Tibial nerve (tissue), 4 donors: ENCODE measurements at places on chromosomes 2 and 18. TPM values are rescaled to one million over a fixed set of nuclear protein-coding genes. Genes with fewer than 3 reads are reported as not detected.

- DNase-seq = no peak
These were observed 9.5 kb downstream of the COPS7B start for GRCh38 chr2:231795525-231796327.

The ITGB6 gene
- not detected for total RNA-seq

GRCh38 chr2:22375096-22375495, 1009.9 kb upstream of the KLHL29 start:
- no peak for DNase-seq

DNA sequence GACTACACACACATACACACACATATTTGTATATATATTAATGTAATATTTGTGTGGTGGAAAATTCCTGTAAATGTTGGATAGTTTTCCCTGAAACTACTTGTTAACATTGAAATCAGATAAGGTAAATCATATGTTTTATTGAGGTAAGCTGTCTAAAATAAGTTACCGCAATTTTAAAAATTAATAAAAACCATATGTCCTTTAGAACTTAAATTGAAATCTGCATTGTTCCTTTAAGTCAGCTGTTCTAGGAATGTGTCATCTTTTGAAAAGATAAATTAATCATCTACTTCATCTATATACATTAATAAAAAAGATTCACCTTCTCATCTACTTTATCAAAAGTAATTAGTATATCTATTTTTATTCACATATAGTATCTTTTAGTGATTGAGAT, 102.0 kb downstream of the CSRNP3 start:
- DNase-seq = no peak

- no peak for DNase-seq
These were observed 8.3 kb upstream of the TMEM131 start for GRCh38 chr2:98004047-98004446.

DNA sequence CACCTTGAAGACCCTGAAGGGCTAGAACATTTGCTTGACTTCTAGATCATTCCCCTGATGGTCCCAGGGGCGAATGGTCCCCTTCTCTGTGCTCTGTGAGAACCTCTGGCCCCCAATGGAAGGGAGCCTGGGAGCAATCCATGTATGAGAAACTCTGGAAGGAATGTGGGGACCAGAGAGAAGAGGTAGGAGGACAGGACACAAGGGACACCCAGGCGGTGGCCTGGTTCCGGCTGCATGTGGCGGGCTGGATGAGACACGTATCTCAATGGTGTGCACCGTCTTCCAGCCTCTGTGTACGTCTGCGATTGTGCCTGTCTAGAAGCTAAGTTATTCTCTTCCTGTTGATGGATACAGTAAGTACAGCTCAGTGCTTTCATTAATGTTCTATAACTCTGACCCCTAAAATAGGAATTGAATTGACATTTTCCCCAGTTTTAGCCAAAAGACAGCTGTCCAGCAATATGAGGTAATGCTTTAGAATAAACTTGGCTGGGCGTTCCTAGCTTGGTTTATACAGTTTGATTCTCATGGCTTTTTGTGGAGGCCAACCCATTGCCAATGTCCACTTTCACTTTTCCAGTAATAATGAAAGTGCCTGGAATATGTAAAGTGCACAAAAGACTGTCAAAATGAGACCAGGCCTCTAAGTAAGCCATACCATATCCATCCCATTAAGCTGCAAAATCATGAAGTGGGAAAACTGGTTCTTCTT, 30.1 kb upstream of the COPS8 start:
- DNase-seq = no peak

DNA sequence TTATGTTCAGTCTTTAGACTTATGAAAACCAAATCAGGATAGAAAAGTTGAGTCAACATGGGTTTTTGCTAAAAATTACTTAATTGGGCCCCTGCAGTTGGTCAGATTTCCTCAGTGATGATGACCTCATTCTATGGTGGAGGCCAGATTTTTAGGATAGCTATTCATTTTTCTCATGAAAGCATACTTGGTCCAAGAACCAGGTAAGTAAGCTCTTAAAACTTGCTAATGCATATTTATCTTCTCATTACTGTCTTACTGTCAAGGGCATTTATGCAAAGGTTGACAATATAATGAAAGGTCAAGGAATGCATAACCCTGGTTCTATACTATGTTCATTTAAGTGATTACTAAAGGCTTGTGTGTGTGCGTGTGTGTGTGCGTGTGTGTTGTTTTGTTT, 650.6 kb downstream of the SATB2 start:
- no peak for DNase-seq

The OTOS gene
- not detected for total RNA-seq

- DNase-seq = no peak
These were observed 61.0 kb downstream of the TMEM163 start for GRCh38 chr2:134657650-134658250.

GRCh38 chr2:24957221-24957620, 14.5 kb downstream of the DNAJC27 start:
- no peak for DNase-seq

DNA sequence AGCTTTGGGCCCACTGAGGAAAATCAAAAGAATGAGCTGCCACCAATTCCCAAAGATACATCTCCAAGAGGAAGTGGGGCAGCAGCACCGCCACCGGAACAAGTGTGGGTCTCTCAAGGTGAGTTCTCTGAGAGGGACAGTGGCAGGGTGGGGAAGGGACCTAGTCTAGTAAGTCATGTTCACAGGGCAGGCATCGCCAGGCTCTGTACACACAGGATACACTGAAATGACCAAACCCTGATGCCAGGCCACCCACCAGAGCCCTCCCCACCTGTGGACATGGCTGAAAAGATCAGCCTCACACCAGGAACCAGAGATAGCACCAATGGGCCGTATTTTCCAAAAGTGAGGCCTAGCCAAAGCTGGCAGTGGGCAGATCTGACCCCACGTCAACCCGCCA, 108.2 kb upstream of the SMAD2 start:
- DNase-seq = no peak

GRCh38 chr2:181946444-181947127, 39.1 kb upstream of the PPP1R1C start:
- no peak for DNase-seq
